DMS79 (cell line): ENCODE measurements at places on chromosomes 2 and 18.

DNA sequence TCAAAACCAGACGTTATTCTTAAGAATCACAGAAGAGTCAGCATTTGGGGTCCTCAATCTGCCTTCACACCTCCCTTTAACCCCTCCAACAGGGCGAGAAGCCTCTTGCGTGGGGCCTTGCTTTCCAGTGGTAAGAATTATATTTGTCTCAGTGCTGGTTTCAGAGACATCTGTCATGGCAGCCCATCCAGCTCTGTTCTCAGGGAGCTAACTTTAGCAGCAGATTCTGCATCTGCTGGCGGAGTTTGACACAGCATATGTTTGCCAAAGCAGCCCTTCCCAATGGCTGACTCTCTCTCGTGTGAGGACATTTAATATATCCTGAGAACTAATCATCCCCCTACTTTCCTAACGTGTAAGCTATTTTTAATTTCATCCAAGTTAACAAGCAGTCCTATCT lies 91.5 kb upstream of the BCL11A start:
- DNase-seq = no peak

DNA sequence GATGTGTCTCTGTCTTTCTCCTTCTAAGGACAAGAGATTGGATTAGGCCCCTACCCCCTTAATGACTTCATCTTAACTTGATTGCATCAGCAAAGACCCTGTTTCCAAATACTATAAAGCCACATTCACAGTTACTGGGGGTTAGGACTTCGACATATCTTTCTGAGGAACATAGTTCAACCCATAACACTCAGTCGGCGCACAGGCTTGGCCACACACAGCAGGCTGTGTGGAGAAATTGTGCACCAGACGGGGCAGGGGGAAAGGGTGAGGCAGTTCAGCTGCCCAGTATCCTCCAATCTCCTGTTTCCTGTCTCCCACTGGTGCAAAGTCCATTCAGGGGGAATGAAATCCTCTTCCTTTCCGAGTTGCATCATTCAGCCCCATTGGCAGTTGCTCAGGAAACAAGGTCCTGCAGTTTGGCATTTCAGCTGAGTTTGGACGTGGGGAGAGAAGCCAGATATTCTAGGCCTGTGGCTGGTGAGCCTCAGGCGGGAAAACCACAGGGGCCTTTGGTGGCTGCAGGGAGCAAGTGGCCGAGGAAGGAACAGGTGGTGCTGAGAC lies 9.4 kb upstream of the RAPGEF4 start:
- DNase-seq = no peak

DNA sequence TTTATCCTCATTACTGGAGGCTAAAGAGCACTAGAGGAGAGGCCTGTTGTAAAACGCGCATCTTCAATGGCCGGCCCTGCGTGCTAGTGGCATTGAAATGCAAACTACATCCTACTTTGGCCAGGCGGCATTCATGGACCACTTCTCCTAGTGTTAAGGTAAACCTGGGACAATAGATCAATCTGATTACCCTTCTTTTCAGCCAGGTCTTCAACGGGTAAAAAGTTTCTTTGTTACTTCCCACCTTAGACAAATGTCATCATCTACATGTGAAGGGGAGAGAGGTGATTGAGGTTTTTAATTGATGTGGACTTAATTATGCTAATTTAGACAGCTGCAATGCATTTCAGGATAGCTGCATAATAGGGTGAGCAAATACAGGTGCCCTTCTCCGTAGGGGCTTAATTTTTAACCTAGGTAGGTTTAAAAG lies 628.0 kb downstream of the ZEB2 start:
- no peak for DNase-seq

- no peak for DNase-seq
Measured at GRCh38 chr2:99806758-99807157, 316.9 kb upstream of the REV1 start.

- DNase-seq = no peak
Measured at GRCh38 chr2:81195017-81195773, 890.6 kb upstream of the LRRTM1 start.

DNA sequence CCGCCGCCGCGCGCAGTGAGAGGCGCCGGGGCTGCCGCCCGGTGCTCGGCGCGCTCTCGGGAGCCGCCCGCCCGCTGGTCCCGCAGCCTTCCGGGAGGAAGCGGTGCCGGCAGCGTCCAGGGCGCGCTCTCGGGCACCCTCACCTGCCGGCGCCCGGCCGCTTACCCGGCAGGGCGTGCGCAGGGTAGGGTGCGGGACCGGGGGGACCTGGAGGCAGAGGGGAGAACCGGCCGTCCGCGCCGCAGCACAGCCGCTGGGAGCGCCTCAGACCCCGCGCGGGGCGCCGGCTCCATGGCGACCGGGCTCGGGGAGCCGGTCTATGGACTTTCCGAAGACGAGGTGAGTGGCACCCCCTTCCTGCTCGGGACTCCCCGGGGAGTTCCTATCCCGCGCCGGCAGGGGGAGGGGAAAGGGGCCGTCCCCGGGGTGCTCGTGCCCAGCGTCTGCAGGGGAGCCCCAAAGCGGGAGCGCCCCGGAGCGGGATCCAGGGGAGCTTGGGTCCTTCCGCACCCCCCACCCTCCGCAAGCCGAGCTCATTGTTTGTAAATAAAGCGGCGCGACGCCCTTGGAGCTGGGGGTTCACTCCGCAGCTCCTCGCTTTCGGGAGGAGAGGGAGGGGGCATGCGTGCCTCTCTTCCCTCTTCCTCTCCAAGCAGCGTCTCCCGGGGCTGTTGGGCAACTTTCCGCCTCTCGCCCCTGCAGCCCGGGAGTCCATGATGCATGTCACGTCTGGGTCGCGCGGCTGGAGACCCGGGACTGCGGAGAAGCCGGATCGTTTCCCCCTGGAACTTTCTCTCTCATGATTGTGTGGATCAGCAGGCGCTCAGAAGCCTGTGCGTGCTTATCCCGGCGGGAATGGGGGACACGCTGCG lies 580 bp downstream of the NEDD4L start:
- DNase-seq = peak; percentile 26

GRCh38 chr2:122096761-122097160 lies 341.3 kb downstream of the TSN start:
- no peak for DNase-seq

DNA sequence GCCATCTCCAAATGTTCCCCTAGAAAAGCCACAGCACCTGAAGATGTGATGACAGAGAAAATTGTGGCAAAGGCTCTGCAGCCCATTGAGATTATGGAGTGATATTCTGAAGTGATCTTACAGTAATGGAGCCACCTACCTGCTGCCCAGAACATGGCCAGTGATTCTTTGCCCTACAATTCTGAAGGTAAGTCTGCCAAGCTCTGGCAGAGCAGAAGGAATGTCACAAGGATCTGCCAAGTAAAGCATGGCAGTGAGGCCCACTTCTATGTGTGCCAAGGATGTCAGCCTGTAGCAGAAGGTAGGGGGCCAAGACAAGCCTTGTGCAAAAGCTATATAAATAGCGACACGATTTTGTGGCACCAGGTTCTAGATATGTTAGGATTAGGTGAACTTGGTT lies 155.1 kb downstream of the RND3 start:
- no peak for DNase-seq

DNA sequence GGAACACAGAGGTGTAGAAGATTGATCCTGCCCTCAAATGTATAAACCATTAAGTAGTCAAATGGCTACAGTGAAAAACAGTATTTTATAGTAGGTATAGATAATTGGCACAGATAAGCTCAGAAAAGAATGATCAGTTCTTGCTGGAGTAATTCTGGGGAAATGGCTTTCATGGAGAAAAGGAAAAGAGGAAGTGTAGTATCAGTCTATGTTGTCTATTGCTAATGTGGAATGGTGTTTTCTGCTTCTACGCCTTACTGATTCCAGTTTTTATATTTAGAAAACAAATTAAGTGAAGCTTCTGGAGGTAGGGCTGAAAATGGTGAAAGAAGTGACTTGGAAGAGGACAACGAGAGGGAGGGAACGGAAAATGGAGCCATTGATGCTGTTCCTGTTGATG lies 22.2 kb downstream of the ZC3H15 start:
- DNase-seq = no peak

- peak; percentile 68 for DNase-seq
Measured at GRCh38 chr2:236715077-236715476, 145.5 kb downstream of the ACKR3 start.

- DNase-seq = no peak
Measured at GRCh38 chr2:201638326-201638725, 5.0 kb downstream of the TMEM237 start.

- DNase-seq = no peak
Measured at GRCh38 chr18:27049969-27050368, 135.1 kb downstream of the CHST9 start.

DNA sequence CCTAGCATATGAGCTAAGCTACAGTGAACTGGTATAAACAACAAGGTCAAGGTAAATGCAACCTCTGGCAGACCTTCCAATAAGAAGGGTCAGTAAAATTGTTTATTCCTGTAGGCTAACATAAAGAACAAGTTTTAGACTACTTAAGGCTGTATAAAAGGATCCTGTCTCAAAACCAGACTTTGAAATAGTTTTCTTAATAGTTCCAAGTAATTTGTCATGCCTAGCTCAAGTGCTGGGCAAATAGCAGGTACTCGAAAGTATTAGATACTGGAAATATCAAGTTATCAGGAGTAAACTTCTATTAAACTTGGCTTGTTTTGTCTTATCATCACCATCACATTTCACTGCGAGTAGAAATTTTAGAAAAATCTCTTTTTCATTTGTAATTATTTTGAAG lies 895.2 kb downstream of the CPS1 start:
- DNase-seq = no peak

GRCh38 chr18:62245699-62246098 lies 58.6 kb downstream of the RELCH start:
- DNase-seq = no peak

DNA sequence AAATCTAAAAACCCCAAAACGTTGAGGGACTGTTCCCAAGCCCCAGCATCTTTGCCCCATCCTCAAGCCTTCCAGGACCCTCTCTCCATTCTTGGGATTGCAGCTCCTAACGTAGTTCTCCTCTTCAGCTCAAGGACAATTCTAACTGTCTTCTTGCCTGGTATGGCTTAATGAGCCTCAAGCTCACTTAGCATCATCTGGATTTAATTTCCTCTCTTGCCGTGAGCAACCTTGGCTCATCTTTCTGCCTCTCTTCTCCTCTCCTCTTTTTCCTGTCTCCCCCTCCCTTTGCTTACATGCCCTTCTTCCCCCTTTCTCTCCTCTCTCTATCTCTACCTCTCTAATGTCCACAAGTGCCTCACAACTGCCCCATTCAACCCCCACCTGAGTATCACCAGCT lies 44.2 kb downstream of the TACR1 start:
- DNase-seq = no peak

DNA sequence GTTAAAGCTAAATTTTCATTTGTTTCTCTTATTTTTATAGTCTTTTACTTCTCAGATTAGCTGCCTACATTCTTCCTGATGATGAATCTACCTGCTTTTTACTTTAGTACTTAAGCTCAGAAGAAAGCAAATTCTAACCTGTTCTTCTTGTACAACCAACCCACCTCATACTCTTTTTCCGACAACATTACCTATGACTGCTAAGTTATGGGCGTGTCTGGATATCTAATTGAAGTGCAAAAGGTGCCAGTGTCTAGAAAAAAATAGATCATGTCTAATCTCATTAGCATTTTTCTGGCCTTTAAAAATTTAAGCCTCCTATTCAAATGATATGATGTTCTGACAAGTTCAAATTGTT lies 1.5 kb upstream of the RGPD4 start:
- DNase-seq = no peak

DNA sequence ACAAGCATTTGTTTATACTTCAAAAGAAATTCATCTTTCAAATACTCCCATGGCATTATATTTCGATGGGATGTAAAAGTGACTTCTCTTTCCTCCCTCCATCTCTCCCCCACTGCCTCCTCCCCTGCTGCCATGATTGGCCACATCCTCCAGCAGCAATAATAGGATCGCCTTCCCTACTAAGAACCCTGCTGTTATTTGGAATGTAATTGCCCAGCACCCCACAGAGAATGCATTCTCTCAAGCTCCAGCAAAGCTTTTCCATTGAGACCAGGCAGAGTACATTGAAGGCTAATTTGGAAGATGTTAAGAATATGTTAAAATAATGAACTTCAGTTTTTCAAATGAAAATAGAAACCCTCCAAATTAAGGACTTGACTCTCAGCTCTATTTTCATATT lies 375.4 kb upstream of the ACVR2A start:
- DNase-seq = no peak

GRCh38 chr2:41911033-41911432 lies 136.8 kb upstream of the PKDCC start:
- DNase-seq = no peak

- DNase-seq = peak; percentile 9
Measured at GRCh38 chr2:117523267-117523666, 291.2 kb upstream of the DDX18 start.

DNA sequence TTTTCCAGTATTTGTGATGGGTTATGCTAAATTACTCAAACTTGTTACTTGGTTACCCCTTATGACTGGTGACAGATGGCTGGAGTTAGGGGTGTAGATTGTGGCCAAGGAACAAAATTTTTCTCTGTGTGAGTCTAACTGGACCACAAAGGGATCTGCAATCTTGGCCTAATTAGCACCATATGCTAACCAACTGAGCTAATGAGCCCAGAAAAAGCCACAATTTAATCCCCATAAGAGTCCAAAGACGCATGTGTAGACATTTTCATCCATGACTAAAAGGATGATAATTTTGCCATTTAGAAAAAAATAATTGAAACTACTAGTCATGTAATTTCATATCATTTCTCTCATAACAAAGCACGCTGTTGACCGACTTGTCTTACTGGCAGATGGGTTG lies 151.2 kb downstream of the ABCA12 start:
- DNase-seq = no peak

GRCh38 chr18:75336767-75337166 lies 90.7 kb downstream of the SMIM21 start:
- DNase-seq = no peak

DNA sequence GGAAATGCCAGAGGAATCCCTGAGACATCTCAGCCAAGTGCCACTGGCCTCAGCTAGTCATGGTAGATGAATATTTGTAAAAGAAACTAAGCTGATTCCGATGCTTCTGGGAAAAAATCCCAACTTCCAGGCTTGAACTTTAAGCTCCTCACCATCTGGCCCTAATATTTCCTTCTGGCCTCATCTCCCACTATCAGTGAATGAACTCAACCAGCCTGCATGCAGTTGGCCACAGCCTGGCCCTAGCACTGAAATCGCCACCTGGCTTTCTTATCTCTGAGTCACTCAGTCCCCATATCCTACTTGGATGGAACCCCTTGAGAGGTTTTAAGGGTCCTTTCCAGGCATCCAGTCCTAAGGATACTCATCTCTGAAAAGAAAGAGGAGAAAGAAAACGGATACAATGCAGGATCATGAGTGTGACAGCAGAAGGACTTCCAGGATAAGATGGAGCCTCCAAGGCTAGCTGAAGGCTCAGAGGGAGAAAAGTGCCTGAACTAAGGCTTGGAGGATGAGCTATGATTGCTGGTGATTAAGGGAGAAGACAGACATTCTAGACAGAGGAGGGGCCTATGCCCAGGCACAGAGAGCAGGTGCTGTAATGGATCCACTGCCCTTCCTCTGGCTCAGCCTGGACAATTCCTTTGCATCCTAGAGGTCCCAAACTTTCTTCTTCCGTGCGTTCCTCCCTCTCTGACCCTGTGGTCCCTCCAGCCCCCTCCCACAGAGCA lies 141.5 kb upstream of the MYCN start:
- DNase-seq = no peak

- no peak for DNase-seq
Measured at GRCh38 chr2:197869501-197870111, 65.2 kb downstream of the PLCL1 start.

GRCh38 chr2:233477548-233478433 lies 88.8 kb downstream of the USP40 start:
- DNase-seq = no peak

GRCh38 chr18:62379051-62379450 lies 53.9 kb downstream of the TNFRSF11A start:
- no peak for DNase-seq

GRCh38 chr2:136233298-136233697 lies 115.3 kb upstream of the CXCR4 start:
- no peak for DNase-seq

GRCh38 chr2:239159476-239159911 lies 241.3 kb downstream of the HDAC4 start:
- no peak for DNase-seq
